A172 (cell line): ENCODE measurements at places on chromosomes 2 and 18. TPM values are rescaled to one million over a fixed set of nuclear protein-coding genes. Genes with fewer than 3 reads are reported as not detected.

The DYNAP gene
- total RNA-seq = not detected in 2 replicates

- DNase-seq = peak; percentile 8
These were observed 55.7 kb upstream of the CTAGE1 start for GRCh38 chr18:22473366-22473765.

DNA sequence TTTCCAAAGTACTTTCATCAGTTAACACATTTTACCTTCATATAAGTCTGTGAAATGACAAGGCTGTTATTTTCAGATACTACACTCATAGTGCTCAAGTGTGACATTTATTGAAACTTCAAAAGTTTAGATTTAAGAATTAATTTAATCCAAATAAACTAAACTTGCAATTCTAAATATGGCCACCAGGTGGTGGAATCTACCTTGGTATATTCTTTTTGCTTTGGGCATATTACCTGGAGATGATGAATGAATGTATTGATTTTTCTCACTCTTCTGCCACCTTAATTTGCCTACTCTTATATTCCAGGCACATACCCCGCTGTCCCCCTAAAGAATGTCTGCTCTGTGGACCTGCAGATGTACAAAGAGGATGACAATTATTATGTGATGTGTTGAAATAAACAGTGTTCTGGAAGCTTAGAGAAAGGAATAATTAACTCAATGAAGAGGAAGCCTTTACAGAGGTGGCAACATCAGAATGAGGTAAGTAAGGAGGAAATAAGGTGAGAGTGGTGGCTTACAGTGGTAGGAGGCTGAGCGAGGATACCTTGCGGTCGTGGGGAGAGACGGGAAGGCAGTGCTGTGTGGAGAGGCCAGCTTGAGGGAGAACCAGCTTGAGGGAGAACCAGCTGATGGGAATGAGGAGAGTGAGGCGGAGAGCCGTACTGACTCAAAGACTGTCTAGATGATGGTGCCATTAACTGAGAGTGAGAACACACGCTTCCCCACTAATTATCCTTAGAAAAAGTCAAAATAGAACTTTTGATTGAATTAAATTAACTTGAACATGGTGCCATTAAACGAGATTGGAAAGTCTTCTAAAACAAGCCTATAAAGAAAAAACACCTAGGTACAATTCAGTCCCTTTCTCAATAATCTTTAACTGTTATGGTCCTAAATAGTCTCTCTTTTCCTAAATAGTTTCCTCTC is 179.5 kb downstream of the CELF4 start:
- peak; percentile 35 for DNase-seq

GRCh38 chr2:179931502-179931901 is 70.1 kb upstream of the ZNF385B start:
- DNase-seq = no peak

DNA sequence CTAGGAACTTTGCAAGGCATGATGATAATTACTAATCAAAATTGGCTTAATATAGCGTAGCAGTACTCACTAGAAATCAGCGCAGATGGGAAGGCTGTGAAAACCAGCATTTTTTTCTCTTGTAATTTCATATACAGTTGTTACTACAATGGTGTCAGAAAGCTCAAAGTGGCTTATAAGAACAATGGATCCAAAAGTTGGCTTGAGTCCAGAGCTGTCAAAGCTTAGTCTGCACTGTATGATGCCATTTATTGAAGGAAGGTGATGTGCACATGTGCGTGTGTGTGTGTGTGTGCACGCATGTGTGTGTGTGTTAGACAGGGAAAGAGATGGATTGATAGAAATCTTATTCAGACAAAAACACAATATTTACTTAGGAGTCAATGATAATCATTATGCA is 341.3 kb downstream of the TGIF1 start:
- no peak for DNase-seq

GRCh38 chr18:78965260-78965659 is 14.4 kb upstream of the SALL3 start:
- no peak for DNase-seq

DNA sequence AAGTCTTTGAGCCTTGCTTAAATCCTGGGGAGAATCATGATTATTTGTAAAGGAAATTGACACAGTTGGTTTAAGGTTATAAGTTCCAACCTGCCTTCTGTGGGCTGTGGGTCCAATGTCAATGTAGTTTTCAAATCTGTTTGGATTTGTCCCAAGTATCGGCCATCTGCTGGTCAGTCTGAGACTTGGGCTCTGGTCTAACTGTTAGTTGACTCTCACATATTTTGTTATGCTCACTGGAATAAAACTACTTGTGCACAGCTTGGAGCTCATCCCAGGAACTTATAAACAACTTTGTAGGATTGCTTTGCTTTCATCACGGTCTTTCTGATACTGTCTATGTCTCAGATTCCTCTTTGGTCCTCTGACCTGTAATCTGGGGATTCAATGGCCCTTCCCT is 1026.2 kb upstream of the ZEB2 start:
- peak; percentile 6 for DNase-seq

The CACNB4 gene
- 1.8 and 2.2 TPM in 2 replicates for total RNA-seq

DNA sequence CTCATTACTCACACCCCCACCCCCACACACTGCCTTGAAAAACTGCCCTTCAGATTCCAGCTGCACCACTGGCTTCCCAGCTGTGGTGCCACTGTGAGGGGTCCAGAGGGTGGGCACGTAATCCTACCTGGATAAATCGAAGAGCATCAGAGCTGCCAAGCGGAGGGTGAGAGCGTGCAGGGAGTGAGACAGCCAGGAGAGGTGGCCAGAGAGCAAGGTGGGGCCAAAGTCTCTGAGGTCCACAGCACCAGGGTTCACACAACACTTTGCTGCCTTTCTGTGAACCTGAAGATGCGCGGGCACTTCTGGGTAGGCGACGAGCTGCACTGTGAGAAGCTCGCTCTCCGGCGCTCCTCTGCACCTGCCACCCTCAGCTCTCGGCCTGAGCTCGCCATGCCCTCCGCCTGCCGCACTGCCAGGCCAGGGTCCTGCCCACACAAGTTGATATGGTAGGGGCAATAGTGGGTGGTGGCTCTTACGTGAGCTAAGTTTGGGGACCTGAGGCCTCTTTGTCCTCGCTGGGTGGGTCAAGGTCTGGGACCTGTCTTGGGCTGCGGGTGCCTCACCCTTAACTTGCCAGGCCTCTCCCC is 83.9 kb downstream of the MARCO start:
- no peak for DNase-seq

DNA sequence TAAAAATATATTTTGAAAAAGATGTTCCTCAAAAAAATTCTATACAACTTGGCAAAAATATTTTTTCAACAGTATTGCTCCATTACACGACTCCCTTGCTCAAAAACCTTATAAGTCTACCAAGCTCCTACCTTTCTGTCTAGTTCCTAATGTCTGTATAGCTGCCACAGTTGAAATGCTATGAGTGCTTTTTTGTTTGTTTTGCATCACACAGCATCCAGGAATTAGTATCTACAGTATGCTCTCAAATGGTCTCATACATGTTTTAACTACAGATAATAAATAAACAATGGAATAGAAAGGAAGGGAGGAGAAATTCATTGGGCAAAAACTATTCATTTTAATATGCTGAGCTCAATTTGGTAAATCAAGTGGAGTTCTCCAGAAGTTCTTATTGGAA is 17.3 kb downstream of the ACADL start:
- DNase-seq = no peak

- no peak for DNase-seq
These were observed 35.1 kb downstream of the GALM start for GRCh38 chr2:38700881-38701458.

The FIGN gene
- 2.0 and 2.2 TPM in 2 replicates for total RNA-seq

- no peak for DNase-seq
These were observed 111.4 kb downstream of the NBAS start for GRCh38 chr2:15449556-15450236.

DNA sequence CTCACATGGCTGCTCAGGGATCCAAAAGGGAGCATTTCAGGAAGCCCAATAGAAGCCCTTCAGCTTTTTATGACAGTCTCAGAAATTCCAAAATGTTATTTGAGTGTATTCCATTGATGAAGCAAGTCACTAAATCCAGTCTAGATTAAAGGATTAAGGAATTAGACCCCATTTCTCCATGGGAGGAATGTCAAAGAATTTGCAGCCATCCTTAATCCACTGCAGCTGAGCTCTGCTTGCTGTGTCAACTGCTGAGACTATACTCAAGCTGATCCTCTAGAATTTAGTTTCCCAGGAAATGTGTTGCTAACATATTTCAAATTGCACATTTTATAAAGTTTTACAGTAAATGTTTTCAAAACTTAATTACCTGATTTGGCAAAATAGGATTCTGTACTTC is 28.4 kb upstream of the C2orf69 start:
- DNase-seq = no peak

The TCF7L1 gene
- total RNA-seq = 0.24 TPM in 1 of 2 replicates, not detected in the other

GRCh38 chr2:41129988-41130387 is 678.1 kb upstream of the SLC8A1 start:
- no peak for DNase-seq

The CCDC102B gene
- 0.84 and 1.3 TPM in 2 replicates for total RNA-seq

GRCh38 chr2:8268172-8268783 is 413.6 kb upstream of the ID2 start:
- peak; percentile 18 for DNase-seq

The ST6GAL2 gene
- total RNA-seq = not detected in 2 replicates

DNA sequence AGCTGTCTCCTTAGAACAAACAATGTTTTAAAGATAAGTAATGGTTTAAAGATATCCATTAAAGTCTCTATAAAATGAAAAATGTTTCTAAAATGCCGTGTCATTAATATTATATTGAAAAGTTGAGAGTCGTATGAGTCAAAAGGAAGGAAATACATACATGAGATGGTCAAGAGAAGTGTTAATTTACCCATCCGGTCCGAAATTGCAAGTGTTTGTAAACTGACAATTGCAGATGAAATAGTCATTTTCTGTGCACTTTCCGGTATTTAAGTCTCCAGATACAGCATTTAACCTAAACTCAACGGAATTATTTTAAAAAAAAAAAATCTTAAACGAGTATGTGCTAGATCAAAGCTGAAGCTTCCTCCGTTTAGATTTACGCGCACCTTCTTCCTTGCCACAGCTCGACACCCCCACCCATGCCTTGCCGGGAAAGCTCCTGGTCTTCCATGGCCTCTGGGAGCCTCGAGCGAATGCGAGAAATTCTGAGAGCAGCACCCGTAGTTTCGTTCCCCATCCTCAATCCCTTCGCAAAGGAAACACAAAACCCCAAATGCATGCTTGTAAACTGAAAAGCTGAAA is 1.8 kb downstream of the DSC3 start:
- DNase-seq = no peak

DNA sequence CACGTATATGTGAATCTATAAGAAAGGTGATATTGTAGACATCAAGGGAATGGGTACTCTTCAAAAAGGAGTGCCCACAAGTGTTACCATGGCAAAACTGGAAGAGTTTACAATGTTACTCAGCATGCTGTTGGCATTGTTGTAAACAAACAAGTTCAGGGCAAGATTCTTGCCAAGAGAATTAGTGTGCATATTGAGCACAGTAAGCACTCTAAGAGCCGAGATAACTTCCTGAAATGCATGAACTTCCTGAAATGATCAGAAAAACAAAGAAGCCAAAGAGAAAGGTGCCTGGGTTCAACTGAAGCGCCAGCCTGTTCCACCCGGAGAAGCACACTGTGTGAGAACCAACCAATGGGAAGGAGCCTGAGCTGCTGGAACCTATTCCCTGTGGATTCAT is 101.0 kb downstream of the HS6ST1 start:
- no peak for DNase-seq

DNA sequence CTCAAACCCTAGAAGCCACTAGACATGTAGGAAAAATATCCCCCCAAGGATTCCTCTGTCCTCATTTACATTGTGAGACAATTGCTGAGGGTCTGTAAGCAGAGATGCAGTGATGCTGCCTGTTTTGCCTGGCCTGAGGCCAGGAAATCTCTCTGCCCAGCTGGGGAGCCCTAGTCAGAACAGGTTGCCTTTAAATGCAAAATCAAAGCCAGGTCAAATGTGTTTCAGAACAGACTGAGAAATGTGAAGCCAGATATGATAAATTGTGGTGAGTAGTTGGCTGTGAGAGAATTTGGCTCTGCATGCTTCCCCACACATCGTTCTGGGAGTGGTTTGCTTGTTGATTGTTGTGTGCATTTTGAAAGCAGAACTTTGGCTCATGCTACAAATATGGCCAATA is 38.4 kb upstream of the NXPH2 start:
- DNase-seq = no peak

DNA sequence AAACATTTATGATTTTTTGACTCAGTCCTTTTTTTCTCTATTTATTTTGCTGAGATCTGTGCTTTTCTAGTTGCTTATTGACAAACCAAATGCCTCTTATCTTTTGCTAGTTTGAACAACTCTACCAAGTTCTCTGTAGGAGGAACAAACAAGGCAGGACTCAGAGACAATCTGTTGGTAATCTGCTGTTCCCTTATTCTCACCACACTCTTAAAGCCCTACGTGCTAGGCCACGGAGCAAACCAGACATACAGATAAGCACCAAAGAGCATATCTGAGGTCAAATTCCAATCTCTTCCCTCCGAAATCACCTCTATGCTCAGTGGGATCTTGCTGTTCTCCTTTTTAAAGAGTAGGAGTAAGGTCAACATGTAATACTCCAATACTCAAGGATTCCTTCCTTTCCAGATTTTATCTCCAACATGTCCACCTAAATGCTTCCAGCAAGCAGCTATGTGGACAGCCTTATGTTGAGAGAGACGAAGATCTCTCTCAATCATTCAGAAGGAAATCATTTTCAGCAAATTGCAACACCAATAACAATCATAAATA is 18.4 kb downstream of the FN1 start:
- no peak for DNase-seq

GRCh38 chr18:9199681-9200080 is 63.1 kb downstream of the ANKRD12 start:
- no peak for DNase-seq

The LIMS2 gene
- 6.2 and 13.8 TPM in 2 replicates for total RNA-seq

- DNase-seq = no peak
These were observed 49.7 kb upstream of the MAPRE2 start for GRCh38 chr18:34991561-34991960.

GRCh38 chr2:218305383-218305782 is 13.1 kb upstream of the TMBIM1 start:
- DNase-seq = no peak

DNA sequence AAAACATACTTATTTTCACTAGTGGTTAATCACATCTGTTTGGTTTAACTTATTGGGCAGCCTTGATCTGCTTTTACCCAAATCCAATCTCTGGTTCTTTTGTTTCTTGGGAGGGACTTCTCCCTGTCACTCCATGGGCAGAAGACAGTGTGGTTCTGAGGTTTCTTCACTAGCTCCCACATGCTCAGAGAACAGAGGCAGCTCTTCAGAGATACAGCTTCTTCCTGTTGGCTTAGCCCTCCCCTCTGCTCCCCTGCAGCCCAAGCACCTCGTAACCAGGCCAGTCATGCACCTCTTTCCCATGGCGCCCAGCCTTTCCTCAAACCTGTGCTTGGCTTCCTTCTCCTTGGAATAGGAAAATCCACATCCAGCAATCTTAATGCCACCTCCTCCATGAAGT is 32.8 kb downstream of the SLC9A2 start:
- no peak for DNase-seq
